ENCODE measurements at places on chromosomes 7 and 10.

GRCh38 chr7:5211730-5212482 lies 21.9 kb downstream of the WIPI2 start:
- DNase-seq, result no peak

GRCh38 chr7:128075242-128076095 lies 44.2 kb upstream of the LRRC4 start:
- no peak for DNase-seq

- no peak for DNase-seq
Observed at GRCh38 chr10:25842146-25842545, 91.9 kb upstream of the MYO3A start.

- DNase-seq, result no peak
Observed at GRCh38 chr10:97427571-97428179, 1.7 kb downstream of the PGAM1 start.

DNA sequence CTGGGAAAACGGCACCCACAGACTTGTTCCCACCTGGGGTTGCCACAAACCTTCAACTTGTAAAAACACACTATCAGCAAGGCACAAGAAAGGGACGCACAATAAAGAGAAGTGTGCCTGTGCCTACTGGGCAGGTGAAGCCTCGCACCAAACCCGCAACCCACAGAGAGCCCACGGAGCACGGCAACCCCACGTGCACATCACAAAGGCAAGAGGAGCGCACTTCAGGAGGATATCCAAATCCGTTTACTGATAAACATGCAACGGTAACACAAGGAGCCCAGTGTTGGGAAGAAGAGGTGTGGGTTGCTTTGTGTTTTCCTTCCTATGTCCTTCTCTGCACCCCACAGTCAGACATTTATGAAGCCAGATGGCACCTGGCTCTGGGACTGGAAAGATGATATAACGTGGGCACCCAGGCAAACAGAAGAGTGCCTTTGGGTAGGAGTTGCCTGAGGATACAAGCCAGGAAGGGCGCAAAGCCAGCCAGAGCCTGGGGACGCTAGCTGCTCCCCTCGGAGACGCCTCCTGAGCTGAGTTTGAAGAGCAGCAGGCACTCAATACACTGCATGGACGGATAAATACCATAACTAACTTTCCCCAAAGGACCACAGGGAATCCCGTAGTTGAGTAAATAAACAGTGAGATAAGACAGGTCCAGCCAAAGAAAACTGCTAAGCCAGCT lies 41.6 kb downstream of the TCERG1L start:
- DNase-seq, result no peak

- no peak for DNase-seq
Observed at GRCh38 chr7:142351145-142351544, 93.3 kb upstream of the PRSS58 start.

- DNase-seq, result no peak
Observed at GRCh38 chr7:44175730-44176129, 13.5 kb downstream of the GCK start.

DNA sequence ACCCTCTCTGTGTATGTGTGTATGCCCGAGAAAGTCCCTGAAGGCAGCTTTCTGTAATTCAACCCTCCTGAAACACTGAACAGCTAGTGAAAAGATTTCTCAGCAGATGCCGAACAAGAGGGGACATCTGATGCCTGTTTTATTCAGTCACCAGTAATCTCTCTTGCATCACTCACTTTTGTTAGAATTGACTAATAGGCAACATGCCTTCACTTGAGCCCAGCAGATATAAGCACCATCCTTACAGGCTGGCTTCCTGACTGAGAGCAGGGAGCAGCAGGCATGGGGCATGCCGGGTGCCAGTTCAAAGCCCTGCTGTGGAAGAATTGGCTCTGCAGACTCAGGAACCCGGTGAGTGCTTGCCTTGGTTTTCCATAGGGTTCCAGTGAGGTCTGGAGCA lies at the start of gene ABCA13:
Gene ABCA13, plus strand, starts transcription at position 257 of the 400 bp plus-strand sequence. Its CDS starts 26 bp downstream, at position 283.
- no peak for DNase-seq

DNA sequence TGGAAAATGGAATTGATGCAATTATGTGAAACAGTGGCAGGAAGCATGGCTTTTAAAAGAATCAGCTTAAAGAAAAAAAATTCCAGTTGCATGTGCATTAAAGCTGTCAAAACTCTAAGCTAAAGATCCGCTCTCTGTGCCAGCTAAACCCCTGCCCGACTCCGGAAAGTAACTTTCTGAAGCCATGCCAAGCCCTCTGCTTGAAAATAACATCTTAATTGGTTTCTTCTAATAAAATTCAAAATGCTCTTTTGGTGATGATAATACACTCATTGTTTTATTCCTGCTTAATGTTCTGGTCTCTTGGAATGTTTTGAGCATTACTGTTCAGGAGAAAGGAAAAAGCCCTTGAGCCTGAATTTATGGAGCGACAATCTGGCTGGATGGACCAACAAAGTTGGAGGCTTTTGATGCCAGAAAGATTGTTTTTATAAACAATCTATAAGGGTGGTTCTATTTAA lies 11.7 kb downstream of the SEMA3C start:
- DNase-seq, result no peak

- DNase-seq, result no peak
Observed at GRCh38 chr7:135842446-135843179, 94.0 kb upstream of the FAM180A start.

- DNase-seq, result no peak
Observed at GRCh38 chr10:97481071-97481470, 17.2 kb downstream of the MMS19 start.

GRCh38 chr10:99598781-99599509 lies 21.3 kb downstream of the SLC25A28 start:
- DNase-seq, result no peak

- DNase-seq, result no peak
Observed at GRCh38 chr10:58653139-58653538, 140.5 kb downstream of the BICC1 start.

DNA sequence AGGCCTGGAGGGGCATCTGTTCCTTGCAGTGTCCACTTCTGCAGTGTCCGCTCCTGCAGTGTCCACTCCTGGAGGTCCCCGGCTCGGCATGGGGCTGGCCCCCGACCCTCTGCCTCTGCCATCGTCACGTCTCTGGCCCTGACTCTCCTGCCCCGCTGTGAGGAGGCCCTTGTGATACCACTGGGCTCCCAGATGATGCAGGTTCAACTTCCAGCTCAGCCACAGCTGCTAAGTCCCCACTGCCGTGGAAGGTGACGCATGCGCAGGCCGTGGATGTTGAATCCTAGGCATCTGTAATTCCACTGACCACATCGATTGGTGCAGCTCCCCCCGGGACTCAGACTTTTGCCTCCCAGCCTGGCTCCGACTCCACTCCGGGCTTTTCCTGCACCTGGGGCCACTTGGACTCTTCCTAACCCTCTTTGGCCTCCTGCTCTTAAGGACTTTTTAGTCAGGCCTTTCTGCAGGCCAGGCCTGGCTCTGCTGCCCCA lies 95.1 kb downstream of the GLRX3 start:
- DNase-seq, result no peak

- DNase-seq, result no peak
Observed at GRCh38 chr7:22208799-22209198, 148.2 kb downstream of the RAPGEF5 start.

Data from stimulated activated CD8-positive, alpha-beta memory T cell treated with anti-CD3 and anti-CD28 coated beads, Interleukin-4, amount 100 ng/mL, for 24 hours (primary cell).